ENCODE measurements at places on chromosomes 11 and 22.

DNA sequence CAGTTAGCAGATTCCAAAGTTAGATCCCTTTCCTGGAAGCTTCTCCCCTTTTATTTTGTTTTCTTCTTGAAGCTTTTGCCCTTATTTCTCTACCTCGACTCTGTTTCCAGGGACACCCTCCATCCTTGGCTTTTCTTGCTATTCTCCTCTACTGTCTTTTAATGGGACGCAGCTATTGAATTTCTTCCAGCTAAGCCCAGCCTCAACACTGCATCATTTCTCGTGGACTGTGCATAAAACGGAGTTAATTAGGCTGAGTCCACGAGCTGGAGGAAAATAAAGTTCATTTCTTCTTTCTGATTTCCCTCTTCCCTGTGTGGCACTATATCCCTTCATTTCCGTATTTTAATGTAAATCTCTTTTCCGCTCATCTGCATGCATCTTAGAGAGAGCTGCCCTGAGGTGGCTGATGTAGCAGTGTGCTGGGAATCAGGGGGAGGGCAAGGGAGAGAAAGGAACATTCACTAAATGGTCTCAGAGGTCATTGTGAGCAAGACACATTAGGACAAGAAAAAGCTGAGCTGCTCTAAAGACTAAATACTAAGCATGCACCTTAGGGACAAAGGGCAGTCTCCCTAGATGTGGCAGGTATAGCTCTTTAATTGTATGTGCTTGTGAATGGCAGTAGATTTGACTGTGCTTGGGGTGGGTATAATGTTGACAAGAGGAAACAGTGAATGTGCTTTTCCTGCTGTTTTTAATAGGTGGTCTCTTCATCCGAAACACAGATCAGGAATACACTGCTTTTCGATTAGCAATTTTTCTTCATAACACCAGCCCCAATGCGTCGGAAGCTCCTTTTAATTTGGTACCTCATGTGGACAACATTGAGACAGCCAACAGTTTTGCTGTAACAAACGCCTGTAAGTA is 1.9 kb downstream of the GRIA4 start:
- DNase-seq: no peak

DNA sequence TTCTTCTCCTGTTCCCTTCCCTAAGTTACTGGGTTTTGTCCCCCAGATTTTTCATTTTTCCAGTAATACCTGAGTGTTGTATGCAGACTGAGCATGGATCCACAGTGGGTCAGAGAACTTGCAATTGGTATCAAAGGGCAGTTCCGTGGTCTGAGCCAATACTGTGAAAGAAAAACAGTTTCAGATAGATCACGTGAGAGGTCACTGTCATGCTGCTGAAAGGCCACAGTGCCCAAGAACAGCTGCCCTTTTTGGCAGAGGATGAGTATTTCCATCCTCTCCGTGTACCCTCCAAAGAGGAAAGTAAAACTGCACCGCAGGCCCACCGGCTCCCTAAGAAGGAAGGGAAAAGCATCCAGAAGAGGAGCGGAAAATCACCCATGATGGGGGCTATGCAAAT is 73.0 kb upstream of the TBCEL start:
- DNase-seq: no peak

DNA sequence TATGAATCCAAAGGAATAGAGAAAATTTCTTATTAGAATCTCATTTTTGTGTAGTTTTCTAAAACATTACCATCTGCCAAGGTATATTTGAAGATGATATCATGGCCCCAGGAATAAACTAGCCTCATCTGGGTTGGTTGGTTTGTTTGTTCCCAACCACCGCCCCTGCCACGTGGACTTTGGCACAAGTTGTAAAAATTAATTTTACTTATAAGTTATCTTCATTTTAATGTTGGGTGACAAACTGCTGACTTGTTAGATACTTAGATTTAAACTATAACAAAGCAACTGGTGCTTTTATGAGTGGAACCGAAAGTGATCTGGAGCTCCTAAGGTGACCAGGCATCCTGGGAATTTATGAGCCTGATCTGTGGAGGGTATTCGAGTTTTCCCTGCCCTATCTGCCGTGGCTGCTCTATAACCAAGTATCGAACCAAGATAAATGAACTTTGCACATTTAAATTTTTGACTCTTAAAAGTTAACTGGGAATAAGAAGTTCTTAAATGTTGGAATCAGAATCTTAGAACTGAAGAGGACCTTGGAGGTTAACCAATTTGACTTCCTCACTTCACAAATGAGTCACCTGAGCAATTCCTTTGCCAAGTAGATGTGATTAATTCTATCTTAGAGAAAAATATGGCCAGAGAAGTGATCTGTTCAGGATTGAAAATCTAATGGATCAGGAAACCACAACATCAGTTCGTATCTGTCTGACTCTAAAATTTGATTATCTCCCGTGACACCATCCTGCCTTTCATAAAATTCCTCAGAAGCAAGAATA is 129.1 kb upstream of the ARHGAP42 start:
- DNase-seq: no peak

DNA sequence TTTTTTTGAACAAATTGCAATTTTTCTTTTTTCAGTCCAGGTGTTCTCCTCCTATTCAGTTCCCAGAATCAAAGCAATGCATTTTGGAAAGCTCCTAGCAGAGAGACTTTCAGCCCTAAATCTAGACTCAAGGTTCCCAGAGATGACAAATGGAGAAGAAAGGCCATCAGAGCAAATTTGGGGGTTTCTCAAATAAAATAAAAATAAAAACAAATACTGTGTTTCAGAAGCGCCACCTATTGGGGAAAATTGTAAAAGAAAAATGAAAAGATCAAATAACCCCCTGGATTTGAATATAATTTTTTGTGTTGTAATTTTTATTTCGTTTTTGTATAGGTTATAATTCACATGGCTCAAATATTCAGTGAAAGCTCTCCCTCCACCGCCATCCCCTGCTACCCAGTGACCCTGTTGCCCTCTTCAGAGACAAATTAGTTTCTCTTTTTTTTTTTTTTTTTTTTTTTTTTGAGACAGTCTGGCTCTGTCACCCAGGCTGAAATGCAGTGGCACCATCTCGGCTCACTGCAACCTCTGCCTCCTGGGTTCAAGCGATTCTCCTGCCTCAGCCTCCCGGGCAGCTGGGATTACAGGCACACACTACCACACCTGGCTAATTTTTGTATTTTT is 6.2 kb upstream of the UBE4A start:
- DNase-seq: no peak

DNA sequence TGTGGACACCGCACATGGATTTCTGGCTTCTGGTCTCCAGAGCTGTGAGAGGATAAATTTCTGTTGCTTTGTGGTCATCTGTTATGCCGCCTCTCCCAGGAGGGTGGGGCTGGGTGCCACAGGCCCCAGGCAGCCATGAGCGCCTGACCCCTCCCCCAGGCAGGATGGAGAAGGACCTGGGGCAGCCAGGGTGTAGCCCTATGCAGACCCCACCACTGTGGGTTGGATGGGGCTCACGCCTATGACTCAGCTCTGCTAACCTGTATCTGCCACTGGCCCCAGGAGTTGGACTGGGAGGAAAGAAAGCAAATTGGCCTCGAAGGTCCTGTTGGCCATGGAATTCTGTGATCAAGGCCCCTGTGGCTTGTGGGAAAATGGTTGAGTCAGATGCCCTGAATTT is 1351.1 kb downstream of the BRD1 start:
- DNase-seq: no peak

DNA sequence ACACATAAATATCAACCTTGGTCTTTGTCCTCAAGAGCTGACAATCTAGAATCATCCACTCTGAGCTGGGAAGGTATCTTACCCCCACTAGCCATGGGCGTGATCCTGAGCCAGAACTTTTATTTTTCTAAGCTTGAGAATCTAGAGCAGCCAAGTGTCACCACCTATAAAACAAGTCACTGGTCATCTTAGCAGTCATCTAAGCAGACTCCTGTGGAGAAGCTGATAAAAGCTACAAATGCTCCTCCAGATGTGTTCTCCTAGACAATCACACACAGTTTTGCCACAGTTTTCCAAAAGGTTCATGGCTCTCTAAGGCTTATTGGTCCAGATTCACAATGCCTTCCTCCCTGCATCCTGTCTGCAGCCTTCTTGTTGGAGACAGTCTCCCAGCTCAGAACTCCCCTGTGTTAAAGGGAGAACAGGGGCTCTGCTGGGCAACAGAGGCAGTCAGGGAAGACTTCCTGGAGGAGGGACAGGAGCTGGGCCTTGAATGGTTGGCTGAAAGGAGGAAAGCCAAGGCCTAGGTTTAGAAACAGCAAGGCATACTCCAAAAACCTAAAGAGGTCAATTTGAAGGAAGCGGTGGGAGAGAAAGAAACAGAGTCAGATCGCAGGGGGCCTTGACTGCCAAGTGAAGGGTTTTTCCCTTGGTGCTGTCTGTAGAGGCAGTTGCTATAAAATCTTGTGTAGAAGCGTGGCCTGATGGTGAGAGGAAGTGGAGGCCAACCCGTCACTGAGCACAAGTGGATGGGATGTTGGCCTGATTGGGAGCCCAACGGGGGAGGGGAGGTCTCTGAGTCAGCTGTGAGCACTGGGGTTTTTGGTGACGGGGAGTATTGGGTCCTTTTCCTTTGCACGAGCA is 42.0 kb downstream of the ALX4 start:
- no peak for DNase-seq

DNA sequence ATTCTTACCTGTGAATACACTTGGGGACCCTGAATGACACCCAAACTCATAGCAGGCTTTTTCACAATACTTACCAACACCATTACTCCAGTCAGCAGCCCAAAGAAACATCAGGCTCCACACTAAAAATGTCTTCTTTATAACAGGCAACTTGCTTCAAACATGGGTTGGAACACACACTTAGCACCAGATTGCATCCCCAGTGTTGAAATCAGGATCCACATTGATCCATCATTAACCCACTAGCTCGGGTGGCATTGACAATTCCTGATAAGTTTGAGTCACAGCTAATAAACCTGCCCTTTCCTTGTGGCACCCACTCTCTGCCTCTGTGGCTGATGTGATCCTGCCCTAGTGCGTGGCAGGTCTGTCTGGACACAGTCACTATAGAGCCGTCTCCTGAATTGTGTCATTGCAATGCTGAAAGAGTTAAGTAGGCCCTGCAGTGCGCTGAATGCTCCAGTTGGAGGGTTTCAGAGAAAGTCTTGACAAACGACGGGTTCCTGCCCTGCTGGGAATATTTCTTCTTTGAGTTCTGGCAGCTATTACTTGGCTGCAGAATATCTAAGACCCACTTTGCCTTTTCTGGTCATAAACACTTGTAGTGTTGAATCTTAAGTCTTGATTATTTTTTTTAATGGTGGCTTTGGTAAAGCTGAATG is 19.6 kb upstream of the C11orf96 start:
- DNase-seq: no peak

- no peak for DNase-seq
Measured at GRCh38 chr11:100963375-100963774, 166.2 kb downstream of the PGR start.

- DNase-seq: no peak
Measured at GRCh38 chr11:465896-466530, 15.9 kb downstream of the PTDSS2 start.

DNA sequence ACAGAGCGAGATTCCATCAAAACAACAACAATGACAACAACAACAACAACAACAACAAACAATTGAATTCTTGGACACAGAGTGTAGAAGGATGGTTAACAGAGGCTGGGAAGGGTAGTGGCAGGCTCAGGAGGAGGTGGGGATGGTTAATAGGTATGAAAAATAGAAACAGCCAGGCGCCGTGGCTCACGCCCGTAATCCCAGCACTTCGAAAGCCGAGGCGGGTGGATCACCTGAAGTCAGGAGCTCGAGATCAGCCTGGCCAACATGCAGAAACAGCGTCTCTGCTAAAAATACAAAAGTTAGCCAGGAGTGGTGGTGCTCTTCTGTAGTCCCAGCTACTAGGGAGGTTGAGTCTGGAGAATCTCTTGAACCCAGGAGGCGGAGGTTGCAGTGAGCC is 122.9 kb upstream of the GRIA4 start:
- DNase-seq: no peak

- DNase-seq: no peak
Measured at GRCh38 chr11:69554849-69555248, 73.4 kb downstream of the LINC01488 start.

Measured in stimulated activated CD8-positive, alpha-beta memory T cell treated with anti-CD3 and anti-CD28 coated beads, Interleukin-7, amount 100 ng/mL, for 1 hour (primary cell).